ENCODE measurements at places on chromosomes 16 and 17.

GRCh38 chr16:24174957-24175356, 81.2 kb upstream of the CACNG3 start:
- DNase-seq, result no peak

DNA sequence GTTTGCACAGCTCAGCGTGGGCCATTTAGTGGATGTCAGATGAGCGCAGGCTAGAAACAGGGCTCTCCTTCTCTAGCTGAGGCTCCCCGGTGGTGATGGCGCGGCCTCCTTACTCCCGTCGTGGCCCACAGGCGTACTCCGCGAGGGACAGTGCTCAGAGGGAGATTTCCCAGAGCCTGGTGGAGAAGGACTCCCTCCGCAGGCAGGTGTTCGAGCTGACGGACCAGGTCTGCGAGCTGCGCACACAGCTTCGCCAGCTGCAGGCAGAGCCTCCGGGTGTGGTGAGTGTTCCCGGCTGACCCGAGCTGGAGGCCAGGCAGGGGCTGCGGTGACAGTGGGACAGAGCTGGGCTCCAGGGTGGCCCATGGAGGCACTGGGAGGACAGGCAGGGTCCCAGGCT, 21.4 kb downstream of the CARD14 start:
- DNase-seq, result no peak

GRCh38 chr16:30652005-30652296, 1.2 kb downstream of the PRR14 start:
- no peak for DNase-seq

DNA sequence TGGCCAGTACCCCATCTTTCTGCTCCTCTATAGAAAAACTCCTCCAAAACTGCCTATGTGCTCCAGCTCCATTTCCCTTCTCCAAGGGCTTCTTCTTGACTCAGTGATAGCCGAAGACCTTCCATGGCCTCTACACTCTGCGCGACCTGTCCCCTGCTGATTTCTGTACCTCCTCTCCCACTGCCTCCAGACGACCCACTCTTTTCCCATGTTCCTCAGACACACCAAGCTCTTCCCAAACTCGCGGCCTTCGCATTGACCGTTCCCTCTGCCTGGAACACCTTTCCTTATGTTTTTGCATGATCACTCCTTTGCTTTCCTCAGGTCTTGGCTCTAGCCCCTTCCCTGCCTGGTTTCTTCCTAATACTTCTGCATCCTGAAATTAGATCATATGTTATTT, 255.6 kb upstream of the SDK2 start:
- no peak for DNase-seq

DNA sequence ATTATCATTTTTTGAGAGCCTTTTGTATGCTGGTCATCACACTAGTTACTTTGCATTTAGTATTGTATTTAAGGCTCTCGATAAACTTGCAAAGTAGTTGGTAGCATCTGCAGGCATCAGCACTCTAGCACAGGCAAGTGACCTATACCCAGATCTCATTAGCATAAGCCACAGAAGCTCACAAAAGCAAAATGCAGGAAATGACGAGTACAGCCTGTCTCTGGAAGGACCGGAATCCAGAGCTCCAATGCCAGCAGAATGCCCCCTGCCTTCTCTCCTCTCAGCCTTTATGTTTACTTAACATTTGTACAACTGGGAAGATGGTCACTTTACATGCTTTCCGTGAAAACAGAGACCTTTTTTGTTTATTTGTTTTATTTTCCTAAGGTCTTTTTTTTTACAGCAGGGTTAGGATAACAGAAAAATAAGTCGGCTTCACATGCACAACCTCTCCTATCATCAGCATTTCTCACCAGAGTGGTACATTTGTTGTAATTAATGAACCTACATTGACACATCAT, 45.4 kb upstream of the MYOCD start:
- DNase-seq, result no peak

GRCh38 chr16:66670691-66671388, 25.7 kb downstream of the CMTM4 start:
- DNase-seq, result no peak

- DNase-seq, result no peak
Observed at GRCh38 chr16:51881731-51882130, 665.2 kb downstream of the TOX3 start.

- no peak for DNase-seq
Observed at GRCh38 chr17:61809816-61810392, 53.4 kb downstream of the BRIP1 start.

DNA sequence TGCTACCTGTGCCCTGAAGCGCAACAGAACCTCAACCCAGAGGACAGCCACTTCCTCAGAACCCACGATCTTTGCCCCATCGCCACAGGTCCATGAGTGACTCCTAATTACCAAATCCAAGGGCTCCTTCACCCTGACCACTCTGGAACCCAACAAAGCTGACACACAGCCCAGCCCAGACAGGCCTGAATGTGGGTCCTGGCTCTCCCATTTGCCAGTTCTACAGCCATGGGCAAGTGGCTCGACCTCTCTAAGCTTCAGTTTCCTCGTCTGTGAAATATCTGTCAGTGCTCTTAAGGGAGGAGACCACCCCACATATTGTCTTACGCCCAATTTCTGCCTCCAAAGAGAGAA, 18.0 kb upstream of the ENDOV start:
- no peak for DNase-seq

- no peak for DNase-seq
Observed at GRCh38 chr16:56428091-56428490, 2.7 kb upstream of the AMFR start.

DNA sequence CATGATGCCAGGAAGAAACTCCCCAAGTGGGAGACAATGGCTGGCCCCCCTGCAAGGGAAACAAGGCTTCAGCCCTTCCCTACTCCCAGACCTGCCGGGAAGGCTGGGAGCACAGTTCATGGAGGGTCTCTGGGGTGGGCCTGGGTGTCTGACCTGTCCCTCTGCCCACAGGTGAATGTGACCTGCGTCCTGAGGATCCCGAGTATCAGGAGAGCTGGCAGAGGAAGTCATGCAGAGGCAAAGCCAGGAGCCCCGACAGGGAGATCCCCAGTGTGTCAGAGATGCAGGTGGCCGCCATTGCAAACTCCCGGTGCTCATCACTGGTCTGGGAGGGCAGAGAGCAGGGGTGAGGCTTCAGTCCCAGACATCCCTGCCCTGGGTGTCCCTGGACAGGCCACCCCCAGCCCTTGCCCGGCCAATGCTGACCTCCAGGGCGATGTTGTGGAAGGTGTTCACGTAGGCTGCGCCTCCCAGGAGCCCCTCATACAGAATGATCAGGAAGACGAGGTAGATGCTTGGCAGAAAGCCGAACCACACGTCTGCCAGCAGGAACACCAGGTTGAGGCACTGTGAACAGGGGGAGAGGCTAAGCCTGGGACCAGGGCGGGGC, 5.3 kb upstream of the NPIPB7 start:
- DNase-seq, result peak; percentile 48

DNA sequence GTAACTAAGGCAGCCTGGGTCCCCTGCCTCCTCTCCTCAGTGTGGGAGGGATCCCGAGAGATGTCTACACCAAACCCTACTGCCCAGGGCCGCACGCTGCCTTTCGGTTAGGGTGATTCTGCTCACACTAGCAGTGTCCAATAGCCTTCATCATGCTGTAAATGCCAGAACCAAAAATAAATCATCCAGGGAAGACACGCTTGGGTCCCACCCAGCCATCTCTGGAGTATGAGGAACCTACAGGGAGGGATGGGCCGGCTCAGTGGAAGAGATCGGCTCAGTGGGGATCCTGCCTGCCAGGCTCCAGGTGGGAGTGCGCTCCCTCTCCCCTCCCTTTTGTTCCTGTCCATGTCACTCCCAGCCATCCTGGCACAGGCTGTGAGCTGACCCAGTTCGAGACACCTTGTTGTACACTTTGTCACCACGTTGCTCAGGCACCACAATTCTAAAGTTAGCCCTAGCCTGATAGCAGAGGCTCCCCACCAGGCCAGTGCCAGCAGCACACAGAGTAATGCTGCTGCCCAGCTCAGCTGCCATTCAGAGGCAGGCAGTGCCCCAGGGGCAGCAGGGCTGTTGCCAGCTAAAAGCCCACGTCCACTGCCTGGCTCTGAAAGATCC, 24.5 kb downstream of the PEMT start:
- no peak for DNase-seq

DNA sequence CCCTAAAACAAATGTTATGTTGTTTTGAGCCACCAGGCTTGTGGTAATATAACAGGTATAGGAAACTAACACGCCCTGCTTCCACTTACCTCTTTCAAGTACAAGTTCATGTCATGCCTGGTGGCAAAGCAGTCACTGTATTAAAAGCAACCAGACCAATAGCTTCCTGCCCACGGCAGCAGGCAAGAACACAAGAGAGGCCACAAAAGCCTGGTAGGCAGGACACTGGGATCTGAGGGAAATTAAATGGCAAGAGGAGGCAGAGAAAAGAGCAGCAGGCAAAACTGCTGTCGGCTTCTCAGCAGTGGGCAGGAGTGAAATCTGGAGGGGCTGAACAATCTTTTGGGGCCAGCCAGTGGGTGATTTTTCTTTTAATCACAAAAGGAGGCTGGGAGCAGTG, 2.2 kb downstream of the CYTH1 start:
- no peak for DNase-seq

DNA sequence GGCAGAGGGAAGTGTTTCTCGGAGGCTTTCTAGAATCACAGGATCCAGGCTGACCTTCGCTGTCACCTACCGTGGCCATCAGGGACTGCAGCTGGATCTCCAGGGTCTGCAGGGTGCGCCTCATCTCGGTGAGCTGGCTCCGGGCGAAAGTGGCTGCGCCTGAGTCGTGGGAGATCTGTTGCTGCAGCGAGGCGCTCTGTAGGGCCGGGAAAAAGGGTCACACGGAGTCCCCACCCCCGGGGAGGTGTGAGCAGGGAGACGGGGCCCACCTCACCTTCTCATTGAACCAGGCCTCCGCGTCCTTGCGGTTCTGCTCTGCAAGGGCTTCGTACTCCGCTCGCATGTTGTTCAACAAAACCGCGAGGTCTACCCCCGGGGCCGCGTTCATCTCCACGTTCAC, 2.9 kb downstream of the KRT28 start:
- no peak for DNase-seq

GRCh38 chr16:87619360-87620200, 17.3 kb downstream of the JPH3 start:
- DNase-seq, result no peak

DNA sequence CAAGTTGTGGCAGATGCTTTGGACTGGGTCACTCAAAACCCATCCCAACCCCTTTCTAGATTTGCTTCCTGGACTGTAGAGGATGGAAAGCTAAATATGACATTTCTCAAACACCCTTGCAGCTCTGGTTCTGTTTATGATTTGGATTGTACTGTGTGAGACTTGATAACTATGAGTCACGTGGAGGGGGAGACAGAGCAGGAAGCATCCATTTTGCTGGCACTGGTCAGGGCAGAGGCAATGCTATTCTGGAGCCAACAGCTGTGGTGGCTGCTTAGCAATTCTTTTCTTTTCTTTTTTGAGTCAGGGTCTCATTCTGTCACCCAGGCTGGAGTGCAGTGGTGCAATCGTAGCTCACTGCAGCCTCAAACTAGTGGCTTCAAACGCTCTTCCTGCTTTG, 13.6 kb upstream of the TERF2 start:
- DNase-seq, result no peak

GRCh38 chr16:53944025-53944424, 240.1 kb downstream of the FTO start:
- DNase-seq, result no peak

DNA sequence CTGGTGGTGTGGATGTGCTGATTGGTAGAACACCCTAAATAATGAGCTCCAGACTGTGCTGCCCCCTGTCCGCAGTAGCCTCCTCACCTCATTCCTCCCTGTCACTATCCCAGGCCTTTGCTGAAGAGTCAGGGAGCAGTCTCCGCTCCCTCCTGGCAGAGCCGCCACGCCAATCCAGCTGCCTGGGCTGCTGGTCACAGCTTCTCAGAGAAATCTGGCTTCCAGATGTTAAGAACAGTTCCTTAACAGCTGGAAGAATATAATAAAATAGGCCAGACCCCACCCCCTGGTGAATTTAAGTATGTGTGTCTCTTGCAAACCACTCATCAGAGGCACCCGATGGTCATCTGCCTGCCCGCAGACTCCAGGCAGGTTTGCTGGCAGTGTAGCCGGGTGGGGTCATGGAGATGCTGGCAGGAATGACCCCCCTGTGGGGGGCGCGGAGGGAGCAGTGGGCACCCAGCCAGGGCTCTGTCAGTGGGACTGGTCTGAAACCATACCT, 161.0 kb downstream of the CCDC182 start:
- DNase-seq, result no peak

DNA sequence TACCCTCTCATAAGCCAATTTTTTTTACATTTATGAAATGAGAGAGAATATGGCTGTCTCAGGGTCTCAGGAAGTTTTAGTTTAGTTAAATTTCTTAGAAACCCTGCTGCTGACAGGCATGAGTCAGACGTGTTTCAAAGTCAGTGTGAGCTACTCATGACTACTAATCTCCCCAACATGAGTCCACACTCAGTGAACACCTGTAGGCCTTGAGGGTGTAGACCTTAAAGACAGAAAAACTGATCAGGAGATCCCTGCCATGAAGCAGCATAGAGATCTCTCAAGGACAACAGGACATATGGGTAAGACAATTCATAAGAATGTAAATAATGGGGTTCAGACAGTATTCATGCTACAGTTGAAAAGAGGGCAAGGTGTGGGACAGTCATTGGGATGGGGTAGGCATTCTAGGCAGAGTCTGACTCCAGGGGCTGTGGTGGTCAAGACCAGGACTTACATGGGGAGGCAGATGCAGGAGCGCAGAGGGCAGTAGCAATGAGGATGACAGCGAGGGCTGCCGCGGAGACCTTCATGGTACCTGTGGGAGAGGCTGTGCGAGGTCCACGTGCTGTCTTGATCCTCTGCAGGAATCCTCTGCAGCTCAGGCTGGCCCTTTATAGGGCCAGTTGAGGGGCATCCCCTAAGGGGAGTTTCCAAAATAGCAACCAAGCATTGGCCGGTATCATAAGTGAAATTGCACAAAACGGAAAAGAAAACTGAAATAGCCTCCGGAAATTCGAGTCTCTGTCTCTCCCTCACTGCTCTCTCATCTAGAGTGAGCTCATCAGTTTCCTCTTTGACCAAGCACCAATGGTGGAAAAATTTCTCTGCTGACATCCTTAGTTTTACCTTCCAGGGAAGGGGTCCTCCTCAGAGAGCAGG, at the start of gene CCL5:
Gene CCL5, minus strand, starts transcription at position 588 of the 882 bp plus-strand sequence.
- DNase-seq, result no peak

GRCh38 chr16:79325226-79325945, 275.2 kb downstream of the MAF start:
- no peak for DNase-seq

DNA sequence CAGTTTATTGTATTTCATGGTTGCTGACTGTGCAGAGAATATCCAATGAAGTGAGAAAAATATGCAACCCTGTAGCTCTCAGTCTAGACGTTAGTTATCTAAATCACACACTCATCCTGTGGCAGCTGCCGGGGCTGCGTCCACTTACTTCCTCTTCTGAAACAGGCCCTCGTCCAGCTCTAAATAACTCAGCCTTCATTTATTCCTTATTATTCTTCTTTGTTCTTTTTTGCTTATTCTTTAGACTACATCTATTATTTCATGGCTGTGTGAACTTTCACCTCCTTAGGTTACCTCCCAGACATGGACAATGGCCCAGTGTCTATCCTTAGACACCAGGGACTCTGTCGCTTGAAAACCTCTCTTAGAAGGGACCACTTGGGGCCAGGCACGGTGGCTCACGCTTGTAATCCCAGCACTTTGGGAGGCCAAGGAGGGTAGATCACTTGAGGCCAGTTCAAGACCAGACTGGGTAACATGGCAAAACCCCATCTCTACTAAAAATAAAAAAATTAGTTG, 3.4 kb upstream of the THUMPD1 start:
- no peak for DNase-seq
